ENCODE measurements at places on chromosomes 1 and 21.

DNA sequence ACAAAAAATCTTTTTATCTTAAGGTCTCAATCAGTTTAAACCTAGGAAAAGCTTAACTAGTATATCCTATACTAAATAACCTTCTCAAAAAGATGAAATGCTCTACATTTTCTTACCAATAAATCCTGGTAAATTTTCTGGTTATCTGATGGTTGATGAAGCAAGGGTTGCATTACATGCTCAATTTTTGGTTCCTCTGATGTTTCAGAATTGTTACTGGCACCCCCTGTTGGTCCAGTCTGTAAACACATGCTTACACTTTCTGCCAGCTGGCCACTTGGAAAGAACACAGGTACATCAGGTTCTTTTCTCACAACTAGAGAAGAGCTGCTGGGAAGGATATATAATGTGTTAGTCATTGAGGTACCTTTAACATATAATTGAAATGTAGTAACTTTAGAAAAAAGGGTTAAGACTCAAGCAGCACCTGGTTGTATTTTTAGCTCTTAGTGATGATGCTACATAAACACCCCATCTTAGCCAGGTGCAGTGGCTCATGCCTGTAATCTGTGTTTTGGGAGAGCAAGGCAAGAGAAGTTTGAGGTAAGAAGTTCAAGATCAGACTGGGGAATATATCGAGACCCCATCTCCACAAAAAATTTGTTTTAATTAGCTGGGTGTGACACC, 30.9 kb upstream of the TAL1 start:
- DNase-seq, result peak; percentile 30

GRCh38 chr1:83547901-83548300, 451.0 kb downstream of the TTLL7 start:
- DNase-seq, result no peak

DNA sequence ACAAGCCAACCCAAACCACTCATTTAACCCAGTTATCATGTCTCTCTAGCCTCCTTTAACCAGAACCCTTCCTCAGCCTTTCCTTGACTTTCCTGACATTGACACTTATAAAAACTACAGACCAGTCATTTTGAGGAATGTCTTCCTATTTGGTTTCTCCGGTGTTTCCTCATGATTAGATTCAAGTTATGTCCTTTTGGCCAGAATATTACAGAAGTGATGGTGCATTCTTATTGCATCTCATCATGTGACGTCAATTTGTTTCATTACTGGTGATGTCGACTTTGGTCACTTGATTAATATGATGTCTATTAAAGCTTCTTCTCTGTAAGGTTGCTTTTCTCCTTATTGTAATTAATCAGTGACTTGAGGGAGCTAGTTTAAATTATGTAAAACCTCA, 6.1 kb upstream of the RCSD1 start:
- DNase-seq, result peak; percentile 18

GRCh38 chr1:164783778-164784555, 225.0 kb downstream of the PBX1 start:
- no peak for DNase-seq

- no peak for DNase-seq
These were observed 31.9 kb upstream of the IVNS1ABP start for GRCh38 chr1:185348985-185349384.

DNA sequence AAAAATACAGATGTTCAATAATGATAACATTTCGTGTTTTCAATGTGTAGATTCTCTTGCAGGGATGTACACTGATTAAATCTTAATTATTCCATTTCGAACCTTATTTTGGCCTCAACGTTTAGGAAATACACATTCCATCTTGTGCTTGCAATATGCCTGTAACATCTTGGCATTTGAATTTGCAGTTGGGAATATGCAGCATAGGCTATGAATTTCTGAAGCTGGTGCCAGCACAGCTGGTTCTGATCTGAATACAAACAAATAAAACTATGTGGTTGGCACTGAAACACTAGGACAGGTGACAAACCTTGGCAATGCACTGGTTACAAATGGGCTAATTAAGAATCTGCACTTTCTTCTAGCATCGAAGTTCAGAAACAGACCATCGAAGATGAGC, 108.4 kb downstream of the ERG start:
- DNase-seq, result no peak

DNA sequence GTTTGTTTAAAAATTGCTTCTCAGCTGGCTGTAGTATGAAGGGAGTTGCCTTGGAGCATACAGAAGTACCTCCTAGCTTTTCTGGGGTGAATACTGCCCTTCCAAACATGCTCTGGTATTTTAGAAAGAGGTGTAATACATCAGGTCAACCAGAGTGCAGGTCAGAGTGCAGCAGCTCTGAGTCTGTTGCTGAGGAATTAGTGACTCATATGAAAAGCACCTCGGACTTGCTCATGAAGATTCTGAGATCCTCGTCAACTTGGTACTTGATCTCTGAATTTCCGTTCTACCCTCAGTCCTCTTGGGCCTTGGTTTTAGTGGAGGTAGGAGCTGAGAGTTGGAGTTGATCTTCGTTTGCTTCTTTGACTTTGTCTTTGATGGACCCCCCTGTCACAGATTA, 67.3 kb downstream of the NOS1AP start:
- DNase-seq, result peak; percentile 77

DNA sequence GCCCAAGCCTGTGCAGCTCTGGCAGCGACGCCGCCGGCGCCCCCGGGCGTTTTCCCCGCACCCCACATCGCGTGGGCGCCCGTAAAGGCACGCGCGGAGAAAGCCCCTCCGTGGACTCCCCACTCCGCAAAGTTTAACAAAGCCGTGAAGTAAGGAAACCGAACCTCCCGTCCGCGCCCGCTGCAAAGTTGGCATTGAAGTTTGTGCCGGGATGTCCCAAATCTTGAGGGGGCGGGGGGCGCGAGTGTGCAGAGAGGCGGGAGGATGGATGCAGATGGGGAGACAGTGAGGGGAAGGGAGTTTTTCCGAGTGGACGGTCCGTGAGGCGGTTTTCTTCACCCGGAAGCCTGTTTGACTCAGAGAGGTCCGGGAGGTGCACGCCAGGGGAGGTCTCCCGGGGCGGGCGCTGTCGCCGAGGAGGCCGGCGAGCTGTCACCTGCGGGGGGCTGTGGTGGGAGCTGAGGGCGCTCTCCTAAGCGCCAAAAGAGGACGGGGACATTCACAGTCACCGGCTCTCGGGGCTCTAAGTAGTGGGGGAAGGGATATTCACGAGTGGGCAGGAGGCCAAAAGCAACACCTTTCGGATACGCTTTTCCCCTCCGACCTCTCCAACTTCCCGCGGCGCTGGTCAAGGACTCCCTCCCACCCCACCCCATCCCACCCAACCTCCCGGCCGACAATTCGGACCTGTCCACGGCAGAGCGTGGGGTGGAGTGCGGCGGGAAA, 1.3 kb downstream of the WLS start:
- DNase-seq, result no peak

- peak; percentile 4 for DNase-seq
These were observed 241.0 kb downstream of the KCNJ6 start for GRCh38 chr21:37675202-37675801.

DNA sequence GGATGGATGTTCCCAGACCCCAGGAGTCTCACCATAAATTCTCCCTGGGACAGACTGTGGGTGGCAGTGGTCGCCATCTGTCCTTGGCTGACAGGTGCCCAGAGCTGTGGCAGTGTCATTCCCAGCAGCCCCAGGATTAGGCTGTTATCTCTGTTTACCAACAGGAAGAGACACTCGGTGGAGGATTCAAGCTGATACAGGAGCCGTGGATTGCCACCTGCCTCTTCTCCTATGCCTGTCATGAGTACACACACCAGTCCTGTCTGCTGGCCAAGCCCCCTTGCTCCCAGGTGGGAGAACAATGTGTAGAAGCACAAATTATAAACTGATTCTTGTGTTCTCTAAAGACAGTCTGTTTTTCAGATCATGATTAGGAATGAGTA, 152.6 kb downstream of the ETS2 start:
- peak; percentile 44 for DNase-seq

DNA sequence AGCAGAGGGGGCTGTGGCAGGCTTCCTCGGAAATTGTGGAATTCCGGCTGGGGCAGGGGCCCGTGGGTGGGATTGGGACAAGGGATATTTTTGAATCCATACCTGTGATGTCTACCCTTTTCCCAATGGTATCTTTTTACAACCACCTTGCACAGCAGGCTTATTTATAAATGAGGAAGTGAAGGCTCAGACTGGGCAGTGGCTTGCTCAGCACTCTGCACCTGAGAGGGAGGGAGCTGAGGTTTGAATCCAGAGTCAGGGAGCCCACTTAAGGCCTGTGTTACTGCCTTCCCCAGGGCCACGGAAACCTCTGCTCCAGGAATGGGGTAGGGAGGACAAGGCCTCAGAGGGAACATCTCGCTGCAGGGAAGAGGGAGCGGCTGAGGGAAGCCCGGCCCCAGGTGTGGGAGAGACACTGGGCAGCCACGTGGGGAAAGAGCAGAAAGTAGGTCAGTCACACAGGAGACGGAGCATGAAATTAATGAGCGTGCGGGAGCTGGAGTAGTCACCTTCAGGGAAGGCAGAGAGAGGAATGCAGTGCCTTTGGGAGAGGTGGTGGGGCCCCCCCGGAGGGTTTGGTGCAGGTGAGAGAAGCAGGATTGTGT, 35.4 kb upstream of the SCMH1 start:
- DNase-seq, result peak; percentile 60

GRCh38 chr1:153568367-153569099, 2.9 kb upstream of the S100A2 start:
- peak; percentile 93 for DNase-seq

- no peak for DNase-seq
These were observed 84.1 kb downstream of the ADCY10 start for GRCh38 chr1:167829868-167830267.
